ENCODE measurements at places on chromosomes 2 and 18. TPM values are rescaled to one million over a fixed set of nuclear protein-coding genes. Genes with fewer than 3 reads are reported as not detected.

The TAF4B gene
- 6.8 TPM for total RNA-seq

The REG3A gene
- not detected for total RNA-seq

The POTEE gene
- total RNA-seq, result under 0.01 TPM

The SNED1 gene
- total RNA-seq, result under 0.01 TPM

The KIAA2012 gene
- total RNA-seq, result not detected

The GAREM1 gene
- 9.2 TPM for total RNA-seq

The LAMA1 gene
- total RNA-seq, result 5.1 TPM

The ADCY3 gene
- 77.0 TPM for total RNA-seq

The HRH4 gene
- total RNA-seq, result 0.21 TPM

The CCDC121 gene
- total RNA-seq, result 1.2 TPM

The SP140L gene
- total RNA-seq, result 2.1 TPM

The CDH19 gene
- under 0.01 TPM for total RNA-seq

The FAHD2B gene
- 12.6 TPM for total RNA-seq

The ZNF804A gene
- not detected for total RNA-seq

The NCKAP5 gene
- total RNA-seq, result 5.2 TPM

The ZRANB3 gene
- 5.5 TPM for total RNA-seq

The FAM117B gene
- total RNA-seq, result 4.8 TPM

The APCDD1 gene
- not detected for total RNA-seq

The ARHGAP25 gene
- total RNA-seq, result 1.7 TPM

The FIGN gene
- total RNA-seq, result 1.6 TPM

The HTRA2 gene
- total RNA-seq, result 31.9 TPM

All from nasal cavity respiratory epithelium epithelial cell of viscerocranial mucosa (primary cell).